RWPE1 (cell line): ENCODE measurements at places on chromosomes 12 and 14.

DNA sequence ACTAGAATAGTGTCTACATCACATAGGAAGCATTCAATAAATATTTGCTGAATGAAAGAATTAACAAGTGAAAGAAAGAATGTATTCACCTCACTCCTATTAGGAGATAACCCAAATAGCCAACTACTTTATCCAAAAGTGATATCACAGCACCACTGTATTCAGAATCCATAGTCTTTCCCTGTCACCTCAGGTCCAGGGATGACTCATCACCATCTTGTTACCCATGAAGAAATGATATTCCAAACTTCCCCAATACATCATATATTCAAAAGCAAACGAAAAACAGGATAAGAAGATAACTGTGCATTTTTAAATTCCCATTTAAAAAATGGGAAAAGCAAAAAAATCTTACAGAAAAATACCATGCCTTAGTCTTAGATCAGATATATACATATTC, 39.1 kb downstream of the TXNDC16 start:
- DNase-seq: no peak

- DNase-seq: no peak
Measured at GRCh38 chr12:56336361-56337167, 2.1 kb upstream of the IL23A start.

GRCh38 chr12:112738531-112738930, 53.0 kb upstream of the RPH3A start:
- DNase-seq: no peak

GRCh38 chr14:23605931-23606585, 27.5 kb upstream of the JPH4 start:
- DNase-seq: no peak

- DNase-seq: no peak
Measured at GRCh38 chr14:21467616-21468015, 9.1 kb downstream of the RAB2B start.

GRCh38 chr14:64387232-64387781, 846 bp upstream of the MTHFD1 start:
- peak; percentile 20 for DNase-seq

DNA sequence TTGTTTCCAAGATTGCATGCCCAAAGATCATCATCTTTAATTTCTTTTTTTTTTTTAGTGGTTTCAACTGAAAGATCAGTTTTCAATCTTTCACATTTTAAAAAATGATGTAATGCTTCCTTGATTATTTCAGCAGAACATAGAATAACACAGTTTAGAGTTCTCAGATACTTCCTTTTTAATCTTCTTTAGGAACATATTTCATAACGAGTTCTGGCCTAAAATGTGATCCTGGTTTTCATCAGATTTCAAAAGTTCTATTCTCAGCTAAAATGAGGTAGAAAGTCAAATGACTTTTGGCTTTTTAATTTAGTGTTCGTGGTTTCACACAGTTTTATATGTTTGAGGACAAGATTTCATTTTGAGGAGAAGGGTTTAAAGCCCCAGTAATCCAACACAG, 40.0 kb upstream of the NR1H4 start:
- DNase-seq: no peak

- DNase-seq: no peak
Measured at GRCh38 chr12:69161829-69162228, 77.5 kb upstream of the CPSF6 start.

DNA sequence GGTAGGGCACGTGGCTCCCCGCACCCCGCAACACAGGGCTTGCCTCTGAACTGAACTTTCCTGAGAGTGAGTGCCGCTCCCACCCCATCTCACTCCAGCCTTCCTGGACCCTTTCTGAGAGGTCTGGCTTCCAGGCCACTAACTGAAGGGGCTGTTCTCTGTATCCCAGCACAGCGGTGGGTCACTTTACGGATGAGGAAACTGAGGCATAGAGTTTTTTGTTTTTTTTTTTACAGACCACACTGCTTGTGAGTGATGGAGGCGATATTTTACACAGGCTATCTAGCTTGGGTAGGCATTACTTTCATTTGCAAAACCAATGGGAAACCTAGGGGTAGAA, 1.2 kb upstream of the TGFB3 start:
- no peak for DNase-seq

DNA sequence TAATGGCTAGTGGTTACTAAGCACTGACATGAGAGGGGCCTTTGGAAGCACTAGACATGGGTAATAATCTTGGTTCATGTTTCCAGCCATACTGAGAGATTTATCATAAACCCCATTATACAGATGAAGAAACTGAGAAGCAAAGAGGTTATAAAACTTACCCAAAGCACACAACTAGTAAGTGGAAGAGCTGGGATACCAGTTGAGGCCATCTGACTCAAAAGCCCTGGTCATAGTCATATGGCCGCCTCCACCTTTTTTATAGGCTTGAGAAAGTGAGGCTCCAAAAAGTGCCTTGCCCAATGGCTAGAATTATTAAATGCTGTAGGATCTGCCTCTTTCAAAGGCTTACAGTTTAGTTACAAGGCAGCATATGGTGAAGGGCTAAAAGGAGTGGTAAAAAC, 944 bp downstream of the TXNRD1 start:
- no peak for DNase-seq

DNA sequence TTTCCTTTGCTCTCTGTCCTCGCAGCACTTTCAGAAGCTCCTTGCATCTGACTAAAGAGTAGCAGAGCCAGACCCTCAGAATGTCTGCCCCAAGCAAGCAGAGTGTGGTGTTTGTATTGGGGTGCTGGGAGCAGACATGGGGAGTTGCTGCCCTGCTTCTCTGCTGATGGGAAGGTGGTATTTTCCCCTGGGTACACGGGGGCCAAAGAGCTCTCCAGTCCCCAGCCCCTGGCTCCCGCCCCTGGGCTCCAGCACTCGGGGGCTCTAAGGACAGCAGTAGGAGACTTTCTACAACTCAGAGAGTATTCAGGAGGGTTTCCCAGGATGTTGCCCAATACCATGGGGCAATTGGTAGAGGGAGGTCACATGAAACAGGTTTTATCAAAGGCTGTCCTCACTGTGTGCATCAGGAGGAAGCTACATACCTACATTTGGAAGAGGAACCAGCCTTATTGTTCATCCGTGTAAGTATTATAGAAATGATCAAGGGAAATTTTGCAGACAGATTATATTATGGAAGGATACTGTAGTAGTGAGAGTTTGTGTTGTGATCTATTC, 50.3 kb downstream of the DAD1 start:
- no peak for DNase-seq

DNA sequence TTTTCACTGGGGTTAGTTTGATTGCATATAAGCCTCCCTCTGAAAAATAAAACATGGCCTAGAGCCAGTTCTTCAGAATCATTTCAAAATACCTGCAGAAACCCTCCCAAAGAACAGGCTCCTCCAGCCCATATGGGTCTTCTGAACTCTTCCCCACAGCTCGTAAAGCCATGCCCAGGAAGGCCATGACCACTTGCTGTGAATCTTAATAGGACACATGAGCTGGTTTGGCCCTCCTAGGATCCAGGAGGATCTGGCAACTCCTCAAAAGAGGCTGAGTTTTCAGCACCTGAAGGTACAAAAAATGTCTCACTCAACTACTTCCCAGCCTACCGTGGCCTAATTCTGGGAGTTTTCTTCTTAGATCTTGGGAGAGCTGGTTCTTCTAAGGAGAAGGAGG, 2.4 kb downstream of the MYBPC1 start:
- DNase-seq: no peak

- no peak for DNase-seq
Measured at GRCh38 chr14:96180043-96180874, 24.4 kb upstream of the BDKRB2 start.

DNA sequence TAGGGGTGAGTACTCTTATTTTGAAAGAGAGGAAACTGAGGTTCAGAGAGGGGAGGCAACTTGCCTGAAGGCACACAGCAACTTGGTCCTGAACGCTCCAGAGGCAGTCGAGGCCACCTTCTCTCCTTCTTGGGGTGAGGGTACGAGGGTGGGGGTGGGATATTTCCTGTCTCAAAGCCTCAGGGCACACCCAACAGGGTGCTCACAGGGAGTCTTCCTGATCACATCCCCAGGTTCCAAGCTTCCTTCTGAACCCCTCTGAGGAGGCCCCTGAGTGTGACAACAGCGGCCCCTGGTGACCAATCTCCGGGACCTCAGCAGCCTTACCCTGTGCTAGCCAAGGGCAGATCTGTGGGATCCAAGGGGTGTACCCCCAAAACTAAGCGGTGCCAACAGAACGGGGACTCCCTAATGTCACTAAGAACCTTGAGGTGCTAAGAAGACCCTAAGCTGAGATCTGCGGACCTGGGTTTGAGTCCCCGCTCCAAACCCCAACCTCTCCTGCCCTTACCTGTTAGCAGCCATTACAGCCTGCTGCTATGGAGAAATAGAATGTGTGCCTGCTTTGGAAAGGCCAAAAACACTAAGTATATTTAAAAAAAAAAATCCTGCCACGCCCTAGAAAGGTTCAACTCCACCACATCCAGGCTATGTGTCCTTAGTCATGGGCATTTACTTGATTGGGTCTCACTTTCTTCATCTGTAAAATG, 57.9 kb downstream of the TRPV4 start:
- peak; percentile 78 for DNase-seq

- no peak for DNase-seq
Measured at GRCh38 chr14:93969082-93969828, 7.1 kb downstream of the ASB2 start.

GRCh38 chr12:76031081-76031413, 529 bp downstream of the PHLDA1 start:
- DNase-seq: no peak

- DNase-seq: no peak
Measured at GRCh38 chr12:76720068-76720467, 43.8 kb upstream of the ZDHHC17 start.

DNA sequence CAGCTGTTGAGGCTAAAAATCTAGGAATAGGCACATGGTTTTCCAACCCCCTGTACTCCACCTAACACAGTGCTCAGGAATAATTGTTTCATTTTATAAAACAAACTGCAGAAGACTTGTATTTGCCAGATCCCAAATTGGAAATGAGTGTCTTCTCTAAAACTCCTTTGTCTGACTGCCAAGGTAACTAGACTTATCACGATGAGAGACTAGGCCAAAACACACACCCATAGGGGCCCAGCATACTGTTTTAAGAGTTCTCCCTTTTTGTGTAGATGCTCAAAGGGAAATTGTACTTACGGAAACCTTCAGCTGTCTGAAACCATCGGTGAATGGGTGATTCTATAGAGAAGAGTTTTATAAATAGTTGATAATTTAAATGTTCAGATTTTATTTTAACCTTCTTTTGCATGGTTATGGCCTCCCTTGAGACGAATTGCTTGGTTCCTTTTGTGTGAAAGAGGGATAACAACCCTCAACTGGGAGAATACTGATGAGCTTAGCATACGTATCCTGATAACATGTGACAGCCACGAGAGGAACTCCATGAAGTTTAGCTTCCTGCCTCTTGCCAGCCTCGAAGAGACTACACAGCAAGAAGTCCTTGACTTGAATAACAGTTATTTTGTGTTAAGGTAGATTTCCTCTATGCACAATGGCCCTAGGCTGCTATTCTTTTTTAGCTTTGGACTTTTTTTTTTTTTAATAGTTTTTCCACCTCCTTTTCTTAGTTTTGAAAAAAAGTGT, 103.3 kb downstream of the PELI2 start:
- DNase-seq: no peak

DNA sequence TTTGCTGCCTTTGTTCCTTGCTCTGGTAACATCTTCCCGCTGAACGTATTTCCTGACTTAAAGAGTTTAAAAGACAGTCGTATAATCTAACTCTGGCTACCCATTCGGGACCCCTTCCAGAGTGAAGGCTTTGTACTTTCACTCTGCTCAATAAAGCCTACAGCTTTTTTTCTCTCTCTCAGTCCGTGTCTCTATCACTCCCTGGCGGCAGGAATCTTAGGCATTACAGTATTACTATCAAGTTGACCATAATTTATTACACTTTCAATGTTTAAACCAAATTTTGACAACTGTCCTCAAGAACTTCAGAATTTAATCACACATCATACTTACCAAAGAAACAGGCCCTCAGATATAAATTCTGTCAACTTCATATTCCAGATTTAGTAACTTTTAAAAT, 967.9 kb downstream of the FSCB start:
- DNase-seq: peak; percentile 1

DNA sequence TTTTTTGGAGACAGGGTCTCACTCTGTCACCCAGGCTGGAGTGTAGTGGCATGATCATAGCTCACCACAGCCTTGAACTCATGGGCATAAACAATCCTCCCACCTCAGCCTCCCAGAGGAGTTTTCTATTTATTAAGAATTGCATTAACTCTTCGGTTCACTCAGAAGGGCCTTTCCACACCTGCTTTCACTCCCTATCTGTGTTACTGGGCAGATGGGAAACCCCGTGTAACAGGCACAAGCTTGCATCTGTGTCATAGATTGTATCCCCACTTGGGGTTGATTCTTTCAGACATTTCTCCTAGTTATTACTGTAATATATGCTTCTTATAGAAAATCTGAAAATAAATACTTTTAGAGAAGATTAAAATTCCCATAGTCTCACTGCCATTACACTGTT, 38.7 kb downstream of the STX2 start:
- no peak for DNase-seq

- DNase-seq: no peak
Measured at GRCh38 chr12:105451211-105451610, 120.7 kb downstream of the C12orf75 start.
